Activated CD4-positive, alpha-beta T cell treated with anti-CD3 and anti-CD28 coated beads, Interleukin-2, amount 10 ng/mL, durations not matched to agents 7 days and 5 days (primary cell): ENCODE measurements at places on chromosomes 11 and 22. TPM values are rescaled to one million over a fixed set of nuclear protein-coding genes. Genes with fewer than 3 reads are reported as not detected.
A peak's percentile ranks its signal among the peaks of the same experiment; 100 is the strongest.

CHRM1 gene
- total RNA-seq: not detected

SYT12 gene
- not detected for total RNA-seq

LRRC56 gene
- total RNA-seq: 2.0 TPM

DNA sequence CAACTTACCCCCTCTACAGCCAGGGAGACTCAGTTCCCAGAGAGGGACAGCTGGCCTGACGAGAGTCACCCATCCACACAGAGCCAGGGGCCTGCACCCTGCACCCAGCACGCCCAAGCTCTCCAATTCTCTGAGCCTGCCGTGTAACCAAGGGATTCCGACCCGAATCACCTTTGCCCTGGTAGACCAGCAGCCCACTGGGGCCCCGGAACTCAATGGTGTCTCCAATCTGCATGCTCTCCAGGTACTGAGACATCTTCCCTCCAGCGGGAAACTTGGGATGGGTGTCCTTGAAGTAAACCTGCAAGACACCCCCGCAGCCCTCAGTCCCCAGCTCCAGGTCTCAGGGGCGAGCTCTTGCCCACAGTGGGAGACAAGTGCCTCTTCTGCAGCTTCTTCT, 12.4 kb downstream of the ATP5MGL start:
- peaks cover 5% of the 10 kb centered on the region for H3K36me3 ChIP-seq
- H3K27me3 ChIP-seq: no peaks in the 10 kb centered on the region
- no peak overlapping the region for H3K4me3 ChIP-seq
- no peak for DNase-seq

OR51B4 gene
- total RNA-seq: not detected

DNA sequence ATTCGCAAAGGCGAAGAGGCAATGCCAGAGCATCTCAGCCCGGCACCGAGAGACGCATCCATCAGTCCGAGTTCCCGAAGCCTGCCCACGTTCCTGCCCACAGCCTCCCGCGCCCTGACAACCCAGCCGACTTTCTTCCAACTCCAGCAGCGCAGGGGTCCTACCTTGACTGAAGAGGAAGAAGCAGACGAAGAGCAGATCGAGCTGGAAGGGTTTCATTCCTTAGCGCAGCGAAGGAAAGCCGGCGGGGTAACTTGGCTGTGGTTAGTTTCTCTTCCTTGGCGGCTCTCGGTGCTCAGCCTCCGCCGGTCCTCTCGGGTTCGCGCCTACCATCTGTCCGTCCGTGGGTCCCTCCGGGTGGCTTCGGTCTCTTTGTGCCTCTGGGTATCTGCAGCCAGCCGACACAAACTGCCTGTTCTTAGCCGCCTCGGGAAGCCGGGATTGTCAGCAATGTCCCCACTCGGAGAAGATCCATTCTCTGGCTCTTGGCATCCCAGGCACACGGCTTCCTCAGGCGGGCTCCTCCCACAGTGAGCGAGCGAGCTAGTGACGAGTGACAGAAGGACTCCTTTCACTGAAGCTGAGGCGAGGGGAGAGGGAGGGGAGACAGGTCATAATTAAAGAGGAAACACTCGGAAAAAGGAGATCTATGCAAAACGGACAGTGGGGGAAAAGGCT, at the start of gene KIRREL3:
Gene KIRREL3 (minus strand): TSS at position 480 of the 678 bp plus-strand sequence.
- no peak for DNase-seq
- no peak within 1 kb of the TSS for H3K4me3 ChIP-seq
- H3K27me3 ChIP-seq: peaks cover 25% of the 10 kb centered on the region
- no peak within 1 kb of the TSS for H3K27ac ChIP-seq
- H3K36me3 ChIP-seq: no peaks in the 10 kb centered on the region

DYNC2H1 gene
- total RNA-seq: 1.3 TPM

- H3K27me3 ChIP-seq: no peaks in the 10 kb centered on the region
- H3K4me1 ChIP-seq: peaks cover 29% of the 10 kb centered on the region
- DNase-seq: no peak
Observed at GRCh38 chr22:25775531-25775930, 33.5 kb downstream of the MYO18B start.

DNA sequence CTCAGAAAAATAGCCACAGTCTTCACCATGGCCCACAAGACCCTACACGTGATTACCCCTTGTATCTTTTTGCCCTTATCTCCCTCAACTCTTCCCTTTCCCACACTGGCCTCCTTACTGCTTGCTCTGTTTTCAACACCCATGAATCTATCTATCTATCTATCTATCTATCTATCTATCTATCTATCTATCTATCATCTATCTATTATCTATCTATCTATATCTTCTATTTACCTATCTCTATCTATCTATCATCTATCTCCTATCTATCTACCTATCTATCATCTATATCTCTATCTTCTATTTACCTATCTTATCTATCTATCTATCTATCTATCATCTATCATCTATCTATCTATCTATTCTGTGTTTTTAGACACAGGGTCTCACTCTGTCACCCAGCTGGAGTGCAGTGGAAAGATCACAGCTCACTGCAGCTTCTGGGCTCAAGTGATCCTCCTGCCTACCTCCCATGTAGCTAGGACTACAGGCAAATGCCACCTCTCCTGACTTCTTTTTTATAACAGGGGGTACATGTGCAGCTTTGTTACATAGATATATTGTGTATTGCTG, 54.2 kb downstream of the CNTF start:
- no peak for DNase-seq
- H3K36me3 ChIP-seq: no peaks in the 10 kb centered on the region
- no peak overlapping the region for H3K27ac ChIP-seq
- no peaks in the 10 kb centered on the region for H3K27me3 ChIP-seq
- no peaks in the 10 kb centered on the region for H3K4me1 ChIP-seq

DNA sequence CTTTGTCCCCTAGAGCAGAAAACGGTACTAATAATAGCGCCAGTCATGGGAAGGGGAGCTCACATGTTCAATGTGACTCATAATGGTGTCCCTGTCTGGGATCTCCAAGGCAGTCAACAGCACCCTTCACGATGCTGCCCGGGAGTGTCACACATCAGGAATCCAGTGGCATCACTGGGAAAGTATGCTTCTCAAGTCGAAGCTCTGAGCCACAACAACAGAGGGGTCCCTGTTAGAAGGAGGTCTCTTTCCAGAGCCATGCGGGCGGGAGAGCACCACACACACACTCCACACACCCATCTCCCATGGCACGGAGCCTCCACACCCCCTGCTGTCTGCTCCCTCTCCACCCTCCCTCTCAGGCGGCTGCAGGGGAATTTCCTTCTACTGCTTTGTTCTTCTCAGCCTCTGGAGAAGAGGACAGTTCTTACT, 119.7 kb downstream of the ETS1 start:
- H3K36me3 ChIP-seq: peaks cover 98% of the 10 kb centered on the region
- peak overlapping the region; percentile 55 for H3K4me3 ChIP-seq
- peak overlapping the region; percentile 91 for H3K27ac ChIP-seq
- DNase-seq: peak; percentile 29

- peaks cover 5% of the 10 kb centered on the region for H3K4me1 ChIP-seq
- H3K36me3 ChIP-seq: no peaks in the 10 kb centered on the region
- no peaks in the 10 kb centered on the region for H3K27me3 ChIP-seq
Observed at GRCh38 chr22:20591660-20592310, 84.4 kb downstream of the MED15 start.

DNA sequence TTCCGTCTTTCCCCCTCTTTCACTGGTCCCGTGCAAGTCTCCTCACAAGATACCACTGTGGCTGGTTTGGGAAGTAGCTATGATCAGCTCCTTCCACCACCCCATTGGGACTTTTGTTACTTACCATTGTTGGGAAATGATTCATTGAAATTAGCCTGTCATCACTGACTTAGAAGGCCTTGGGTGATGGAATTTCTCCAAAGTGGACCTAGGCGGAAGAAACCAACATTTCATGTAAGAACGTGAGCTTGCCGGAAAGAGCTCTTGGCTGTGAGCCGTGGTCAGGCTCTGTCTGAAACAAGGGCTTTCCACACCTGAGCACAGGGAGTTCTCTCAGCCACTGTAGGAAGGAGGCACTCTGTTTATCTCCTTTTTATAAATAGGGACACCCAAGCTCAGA, 23.5 kb upstream of the CRYBB3 start:
- no peak overlapping the region for H3K27ac ChIP-seq
- H3K4me1 ChIP-seq: no peaks in the 10 kb centered on the region
- H3K36me3 ChIP-seq: peaks cover 40% of the 10 kb centered on the region
- H3K27me3 ChIP-seq: no peaks in the 10 kb centered on the region
- no peak for DNase-seq
- H3K4me3 ChIP-seq: no peak overlapping the region

OR8J3 gene
- not detected for total RNA-seq

CNGA4 gene
- total RNA-seq: not detected

OR4A16 gene
- not detected for total RNA-seq

DNA sequence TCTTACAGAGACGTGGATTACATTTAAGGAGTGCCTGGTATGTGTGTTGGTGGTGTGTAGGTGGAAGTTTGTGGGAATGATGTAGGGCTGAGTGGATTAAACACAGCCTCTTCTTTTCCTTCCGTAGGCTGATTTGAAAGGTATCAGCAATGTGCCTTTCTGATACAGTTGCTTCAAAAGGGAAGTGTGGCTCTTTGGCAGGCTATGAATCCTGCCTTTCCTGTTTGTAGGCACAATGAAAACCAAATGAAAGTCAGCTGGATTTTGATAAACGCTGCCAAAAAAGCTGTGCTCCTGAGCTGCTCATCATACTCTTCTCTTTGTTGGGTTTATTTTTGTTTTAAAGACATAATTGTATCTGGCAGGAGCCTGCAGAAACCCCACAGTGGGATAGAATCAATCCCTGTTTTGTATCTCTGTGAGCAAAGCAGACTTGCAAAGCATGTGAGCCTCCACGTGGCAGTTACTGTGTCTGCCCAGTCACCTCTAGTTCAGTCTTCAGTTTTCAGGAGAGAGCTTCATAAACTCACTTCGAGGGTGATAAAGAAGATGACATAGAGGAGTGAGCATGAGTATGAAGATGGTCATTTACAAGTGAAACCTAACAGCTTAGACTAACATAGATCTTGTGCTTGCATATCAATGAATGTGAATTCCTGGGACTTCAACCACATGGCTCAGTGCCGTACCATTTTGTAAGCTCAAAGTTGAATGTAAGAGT, 655.7 kb upstream of the KIRREL3 start:
- no peak overlapping the region for H3K4me3 ChIP-seq
- H3K36me3 ChIP-seq: no peaks in the 10 kb centered on the region
- no peak for DNase-seq
- H3K4me1 ChIP-seq: no peaks in the 10 kb centered on the region
- H3K27ac ChIP-seq: no peak overlapping the region

OR8D4 gene
- total RNA-seq: not detected

- H3K27me3 ChIP-seq: peaks cover 5% of the 10 kb centered on the region
- no peaks in the 10 kb centered on the region for H3K36me3 ChIP-seq
- DNase-seq: no peak
- H3K4me1 ChIP-seq: no peaks in the 10 kb centered on the region
- no peak overlapping the region for H3K27ac ChIP-seq
Observed at GRCh38 chr22:29190918-29191317, 14.8 kb upstream of the EMID1 start.

DNA sequence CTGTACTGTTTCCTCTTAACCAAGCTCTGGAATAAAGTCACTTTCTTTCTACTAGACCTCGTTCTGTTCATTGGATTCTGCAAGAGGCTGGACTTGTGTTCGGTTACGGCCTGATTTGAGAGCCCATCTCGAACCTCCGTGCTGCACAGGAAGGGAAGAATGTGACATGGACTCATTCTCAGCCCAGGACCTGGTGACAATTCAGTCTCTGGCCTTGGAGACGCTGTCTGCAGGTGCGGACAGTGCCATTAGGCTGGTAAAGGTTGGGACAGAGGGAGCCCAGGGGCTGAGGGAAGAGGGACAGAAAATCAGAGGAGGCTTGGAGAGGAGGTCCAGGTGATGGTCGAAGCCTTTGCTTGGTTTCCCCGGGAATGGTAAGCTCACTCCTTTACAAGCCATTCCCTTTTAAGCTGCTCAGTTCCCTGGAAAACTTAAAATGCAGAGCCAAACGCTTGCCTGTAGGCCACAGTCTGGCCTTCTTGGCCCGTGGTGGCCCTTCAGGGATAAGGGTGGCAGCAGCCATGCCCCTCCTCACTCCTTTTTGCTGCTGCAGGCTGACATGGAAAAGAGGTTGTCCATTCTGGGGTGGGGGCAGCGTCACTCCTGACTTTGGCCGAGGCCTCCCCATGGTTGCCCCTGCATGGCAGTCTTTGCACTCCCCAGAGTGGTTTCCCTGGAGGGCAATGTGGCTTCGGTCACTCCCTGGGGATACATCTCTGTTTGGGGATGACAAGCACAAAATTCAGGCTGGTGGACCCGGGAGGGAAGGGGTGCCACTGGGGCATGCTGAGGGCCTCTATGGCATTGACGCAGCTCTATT, 52.3 kb downstream of the SHISAL1 start:
- DNase-seq: no peak
- peaks cover 16% of the 10 kb centered on the region for H3K27me3 ChIP-seq
- no peak overlapping the region for H3K27ac ChIP-seq
- H3K36me3 ChIP-seq: no peaks in the 10 kb centered on the region
- H3K4me3 ChIP-seq: no peak overlapping the region

- DNase-seq: no peak
- H3K27me3 ChIP-seq: peaks cover 4% of the 10 kb centered on the region
- H3K27ac ChIP-seq: no peak overlapping the region
- H3K4me1 ChIP-seq: peaks cover 24% of the 10 kb centered on the region
Observed at GRCh38 chr11:65357856-65358356, 3.4 kb downstream of the TIGD3 start.

- DNase-seq: no peak
- no peak overlapping the region for H3K27ac ChIP-seq
- no peak overlapping the region for H3K4me3 ChIP-seq
- H3K4me1 ChIP-seq: peaks cover 11% of the 10 kb centered on the region
- no peaks in the 10 kb centered on the region for H3K36me3 ChIP-seq
- peaks cover 78% of the 10 kb centered on the region for H3K27me3 ChIP-seq
Observed at GRCh38 chr11:12694183-12694531, 19.9 kb downstream of the TEAD1 start.

LDLRAD3 gene
- not detected for total RNA-seq

DNA sequence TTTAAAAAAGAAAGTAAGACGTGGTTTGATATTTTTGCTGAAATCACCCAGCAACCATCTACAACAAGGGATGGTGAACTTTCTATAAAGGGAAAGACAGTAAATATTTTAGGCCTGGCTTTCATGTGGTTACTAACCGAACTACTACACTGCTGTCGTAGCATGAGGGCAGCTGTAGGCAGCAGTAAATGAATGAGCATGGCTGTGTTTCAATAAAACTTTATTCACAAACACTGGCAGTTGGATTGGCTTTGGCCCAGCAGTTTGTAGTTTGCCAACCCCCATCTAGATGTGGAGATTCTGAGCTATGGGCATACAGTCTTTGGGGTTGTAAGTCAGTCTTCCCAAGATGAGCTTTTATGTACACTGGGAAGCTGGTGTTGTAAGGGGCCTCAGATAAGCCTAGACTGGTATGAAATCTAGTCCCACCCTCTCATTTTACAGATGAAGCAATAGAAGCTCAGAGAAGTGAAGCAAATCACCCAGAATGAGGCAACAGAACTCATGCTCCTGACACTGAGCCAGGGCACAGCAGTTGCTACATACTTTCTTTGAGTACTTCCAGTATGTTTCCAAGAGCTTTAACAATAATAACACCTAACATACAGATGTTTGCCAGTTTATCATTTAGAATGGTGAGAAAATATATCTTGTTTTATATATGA, 204.4 kb downstream of the ADAMTS15 start:
- peaks cover 3% of the 10 kb centered on the region for H3K27me3 ChIP-seq
- H3K36me3 ChIP-seq: no peaks in the 10 kb centered on the region
- no peak overlapping the region for H3K4me3 ChIP-seq
- no peak overlapping the region for H3K27ac ChIP-seq
- no peak for DNase-seq
